ENCODE measurements at places on chromosomes 1 and 21.

DNA sequence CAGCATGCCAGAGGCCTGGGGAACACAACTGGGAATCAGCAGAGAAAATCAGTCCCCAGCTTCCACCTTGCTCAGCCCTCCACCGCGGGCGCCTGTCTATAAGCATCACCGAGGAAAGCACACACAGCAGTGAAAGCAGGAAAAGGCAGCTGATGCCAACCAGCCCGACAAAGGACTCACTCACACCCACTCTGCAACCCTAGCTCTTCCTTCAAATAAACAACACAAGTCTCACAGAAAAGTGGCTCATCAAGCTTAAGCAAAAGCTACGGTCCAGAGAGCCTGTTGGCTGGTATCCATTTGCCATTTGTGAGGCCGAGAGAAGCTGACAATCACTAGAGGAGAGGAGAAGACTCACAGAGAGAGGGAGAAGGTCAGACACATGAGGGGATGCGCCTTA, 27.1 kb downstream of the MRAP start:
- no peak for DNase-seq
- no peaks in the 10 kb centered on the region for H3K36me3 ChIP-seq
- no peaks in the 10 kb centered on the region for H3K27me3 ChIP-seq
- no peaks in the 10 kb centered on the region for H3K4me1 ChIP-seq
- H3K4me3 ChIP-seq = no peak overlapping the region

- no peaks in the 10 kb centered on the region for H3K36me3 ChIP-seq
- no peaks in the 10 kb centered on the region for H3K4me1 ChIP-seq
- H3K27me3 ChIP-seq = no peaks in the 10 kb centered on the region
Measured at GRCh38 chr1:90994461-90994860, 27.4 kb downstream of the ZNF644 start.

DNA sequence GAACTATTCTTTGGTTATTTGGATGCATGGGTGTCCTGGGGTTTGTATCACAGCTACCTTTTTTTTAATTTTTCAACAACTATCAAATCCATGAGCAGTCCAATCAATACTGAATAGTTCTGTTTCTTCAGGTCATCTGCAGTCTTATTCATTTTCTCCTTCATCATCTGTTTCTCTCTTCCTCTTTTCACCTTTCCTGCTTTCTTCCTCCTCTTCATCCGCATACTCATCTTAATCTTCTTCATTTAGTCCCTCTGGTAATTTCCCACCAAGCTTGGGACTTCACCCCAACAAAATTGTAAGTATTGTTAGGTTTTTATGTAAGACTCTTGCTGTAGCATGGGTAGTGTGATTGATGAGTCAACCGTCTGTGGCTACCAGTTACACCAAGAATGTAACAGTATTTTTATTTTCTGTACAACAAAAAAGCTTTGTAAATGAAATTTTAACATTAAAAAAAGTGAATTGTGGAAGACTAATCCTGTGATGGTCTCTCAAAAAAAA, 184.1 kb upstream of the RNPC3 start:
- no peaks in the 10 kb centered on the region for H3K4me1 ChIP-seq
- H3K27ac ChIP-seq = no peak overlapping the region
- H3K27me3 ChIP-seq = no peaks in the 10 kb centered on the region
- H3K4me3 ChIP-seq = no peak overlapping the region
- DNase-seq = no peak

DNA sequence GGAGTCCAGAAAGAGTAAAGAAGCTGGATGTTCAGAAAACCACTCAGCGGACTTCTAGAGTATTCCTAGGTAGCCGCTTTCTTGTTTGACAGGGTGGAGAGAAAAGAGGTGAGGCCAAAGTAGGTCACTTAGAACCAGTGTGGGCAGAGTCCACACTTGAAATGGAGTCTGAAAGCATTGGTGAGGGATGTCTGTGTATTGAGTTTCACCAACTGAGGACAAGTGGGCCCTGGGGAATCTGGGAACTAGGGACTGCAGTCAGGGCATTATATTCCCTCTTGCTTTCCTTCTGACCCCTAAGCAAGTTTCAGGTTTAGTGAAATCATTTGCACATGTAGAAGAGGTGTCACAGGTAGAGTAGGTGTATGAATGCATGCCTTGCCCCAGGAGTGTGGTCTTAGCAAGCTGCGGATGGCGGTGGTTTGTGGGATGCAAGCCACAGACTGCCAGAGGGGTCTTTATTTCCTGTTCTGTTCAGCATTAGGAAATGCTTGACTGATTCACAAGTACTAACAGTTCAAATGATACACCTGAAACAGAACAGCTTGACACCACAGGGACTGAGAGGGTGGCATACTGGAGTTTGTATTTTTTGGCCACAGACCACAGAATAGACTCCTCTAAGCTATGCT, 1.1 kb upstream of the GNG12 start:
- H3K36me3 ChIP-seq = no peaks in the 10 kb centered on the region
- no peak for DNase-seq
- no peak overlapping the region for H3K4me3 ChIP-seq
- no peaks in the 10 kb centered on the region for H3K27me3 ChIP-seq
- H3K4me1 ChIP-seq = peaks cover 35% of the 10 kb centered on the region

- no peak overlapping the region for H3K4me3 ChIP-seq
- DNase-seq = peak; percentile 34
- no peaks in the 10 kb centered on the region for H3K36me3 ChIP-seq
- no peaks in the 10 kb centered on the region for H3K27me3 ChIP-seq
- no peaks in the 10 kb centered on the region for H3K4me1 ChIP-seq
- H3K27ac ChIP-seq = no peak overlapping the region
Measured at GRCh38 chr1:53345996-53346813, 18.3 kb upstream of the LRP8 start.

DNA sequence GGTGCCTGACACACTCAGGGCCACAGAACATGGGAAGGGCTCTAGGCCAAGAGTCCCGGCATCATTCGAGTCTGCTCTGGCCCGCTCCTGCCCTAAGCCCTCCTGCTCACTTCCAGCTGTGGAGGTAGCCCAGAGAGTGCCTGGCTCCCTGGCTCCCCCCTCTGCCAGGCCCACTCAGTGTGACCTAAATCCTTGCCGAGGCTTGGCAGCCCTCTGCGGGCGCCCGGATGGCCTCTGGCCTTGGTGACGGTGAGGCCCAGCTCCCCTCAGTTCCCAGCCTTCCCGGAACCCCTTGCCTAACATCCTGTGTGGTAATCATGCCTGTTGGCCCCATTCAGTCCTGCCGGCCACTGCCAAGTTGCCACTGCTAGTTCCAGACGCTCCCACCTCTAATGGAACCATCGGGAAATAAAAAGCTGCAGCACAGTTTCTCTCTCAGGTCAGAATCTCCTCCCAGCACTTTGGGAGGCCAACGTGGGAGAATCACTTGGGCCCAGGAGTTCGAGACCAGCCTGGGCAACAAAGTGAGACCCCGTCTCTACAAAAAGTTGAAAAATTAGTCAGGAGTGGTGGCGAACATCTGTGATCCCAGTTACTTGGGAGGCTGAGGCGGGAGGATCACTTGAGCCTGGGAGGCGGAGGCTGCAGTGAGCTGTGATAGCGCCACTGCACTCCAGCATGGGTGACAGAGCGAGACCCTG, 1.2 kb upstream of the H6PD start:
- peaks cover 8% of the 10 kb centered on the region for H3K4me1 ChIP-seq
- H3K4me3 ChIP-seq = no peak overlapping the region

GRCh38 chr1:198109371-198109715, 47.5 kb upstream of the NEK7 start:
- no peak overlapping the region for H3K4me3 ChIP-seq
- DNase-seq = no peak
- H3K36me3 ChIP-seq = no peaks in the 10 kb centered on the region
- no peaks in the 10 kb centered on the region for H3K27me3 ChIP-seq
- no peaks in the 10 kb centered on the region for H3K4me1 ChIP-seq
- no peak overlapping the region for H3K27ac ChIP-seq

- no peaks in the 10 kb centered on the region for H3K4me1 ChIP-seq
- DNase-seq = no peak
- H3K36me3 ChIP-seq = no peaks in the 10 kb centered on the region
- H3K27me3 ChIP-seq = no peaks in the 10 kb centered on the region
- H3K4me3 ChIP-seq = no peak overlapping the region
- no peak overlapping the region for H3K27ac ChIP-seq
Measured at GRCh38 chr21:28100366-28100765, 892.3 kb downstream of the LTN1 start.

DNA sequence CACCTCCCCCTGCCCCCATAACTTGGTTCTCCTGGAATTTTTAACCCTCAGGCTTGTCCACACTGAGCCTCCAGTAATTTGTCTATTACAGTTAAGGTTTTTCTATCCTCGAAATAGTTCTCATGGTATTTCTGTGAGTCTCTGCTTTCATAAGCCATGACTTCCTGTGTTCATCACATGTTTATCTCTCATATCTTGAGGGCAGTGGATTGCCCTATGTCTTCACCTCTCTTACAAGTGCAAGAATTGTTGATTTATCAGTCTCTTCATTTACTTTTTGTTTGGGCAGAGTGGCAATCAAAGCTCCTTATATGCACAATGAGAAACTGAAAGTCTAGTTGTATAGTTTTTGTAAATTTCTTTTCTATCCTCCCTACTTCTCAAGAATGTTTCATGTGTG, 328.4 kb downstream of the PLA2G4A start:
- H3K36me3 ChIP-seq = no peaks in the 10 kb centered on the region
- no peak for DNase-seq
- no peaks in the 10 kb centered on the region for H3K27me3 ChIP-seq
- no peak overlapping the region for H3K27ac ChIP-seq
- no peak overlapping the region for H3K4me3 ChIP-seq

DNA sequence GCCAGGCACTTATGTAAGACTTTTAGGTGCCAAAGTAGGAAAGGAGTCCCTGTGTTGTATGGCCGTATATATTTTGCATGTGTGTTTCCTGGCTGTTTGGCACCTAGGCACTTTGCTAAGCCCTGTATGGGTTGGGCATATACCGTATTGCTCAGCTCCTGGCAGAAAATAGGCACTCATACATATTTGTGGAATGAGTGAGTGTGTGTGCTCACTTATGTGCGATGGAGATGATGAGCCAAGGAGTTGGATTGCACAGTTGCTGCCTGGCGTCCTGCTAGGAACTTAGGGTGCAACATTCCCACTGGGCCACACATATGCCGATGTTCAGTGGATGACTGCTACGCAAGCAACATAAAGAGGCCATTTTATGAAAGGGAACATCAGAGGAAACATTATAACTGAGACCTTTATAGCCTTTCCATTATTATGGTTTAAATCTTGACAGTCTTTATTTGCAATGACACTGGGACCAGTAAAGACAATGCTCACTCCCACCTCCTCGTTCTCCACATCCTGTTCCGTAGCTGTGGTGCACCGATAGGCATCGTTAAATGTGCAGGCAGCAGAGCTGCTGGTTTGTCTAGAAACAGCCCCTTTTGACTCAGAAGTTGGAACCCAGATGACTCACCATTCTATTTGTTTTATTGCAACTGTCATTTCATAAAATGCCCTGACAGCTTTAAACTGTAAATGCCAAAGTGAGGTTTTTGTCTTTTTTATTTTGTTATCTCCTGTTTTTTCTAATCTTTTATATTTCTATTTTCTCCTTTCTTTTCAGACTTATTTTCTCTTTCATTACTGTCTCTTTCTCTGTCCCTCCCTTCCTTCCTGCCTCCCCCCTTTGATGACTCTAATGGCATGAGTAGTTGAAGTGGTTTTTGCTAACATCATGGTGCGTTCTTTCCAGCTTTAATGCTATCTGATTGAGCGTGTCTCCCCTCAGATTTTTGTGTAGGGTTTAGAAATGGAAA, 36.1 kb downstream of the PEX14 start:
- H3K36me3 ChIP-seq = no peaks in the 10 kb centered on the region
- H3K4me1 ChIP-seq = no peaks in the 10 kb centered on the region
- H3K27me3 ChIP-seq = no peaks in the 10 kb centered on the region

DNA sequence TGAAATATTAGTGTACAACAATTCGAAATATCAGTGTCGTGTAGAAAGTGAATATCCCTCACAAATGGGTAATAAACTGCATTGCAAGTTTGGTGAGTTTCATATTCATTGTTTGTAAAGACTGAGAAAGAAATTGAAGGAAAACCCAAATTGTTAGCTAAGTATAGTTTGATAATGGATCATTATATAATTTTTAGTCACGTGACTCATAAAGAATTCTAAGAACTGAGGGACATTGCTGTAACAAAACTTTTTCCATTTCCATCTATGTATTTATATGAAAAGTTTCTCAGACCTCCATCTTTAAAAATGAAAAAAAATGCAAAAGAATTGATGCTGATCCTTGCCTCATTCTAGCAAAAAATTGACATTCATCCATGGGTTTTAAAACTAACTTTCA, 36.0 kb upstream of the SGIP1 start:
- no peak for DNase-seq
- no peak overlapping the region for H3K27ac ChIP-seq
- H3K36me3 ChIP-seq = no peaks in the 10 kb centered on the region
- no peaks in the 10 kb centered on the region for H3K27me3 ChIP-seq
- H3K4me1 ChIP-seq = no peaks in the 10 kb centered on the region
